Skeletal muscle cell (primary cell): ENCODE measurements at places on chromosomes 6 and 20.
A peak's percentile ranks its signal among the peaks of the same experiment; 100 is the strongest.

DNA sequence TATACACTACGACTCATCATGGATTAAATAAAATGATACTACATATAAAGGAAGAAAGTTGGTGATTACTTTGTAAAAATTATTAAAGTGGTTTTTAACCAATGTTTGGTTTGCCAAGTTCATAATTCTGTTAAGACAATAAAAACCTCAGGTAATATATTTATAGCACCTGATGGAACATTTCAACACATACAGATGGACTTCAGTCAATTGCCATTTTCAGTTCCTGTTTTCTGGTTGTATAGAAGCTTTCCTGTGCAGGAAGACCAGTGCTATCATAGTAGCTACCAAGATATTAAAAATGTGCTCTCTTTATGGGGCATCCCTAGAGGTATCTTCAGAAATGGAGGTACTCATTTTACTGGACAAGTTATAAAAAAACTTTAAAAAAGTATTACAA is 1686.4 kb downstream of the GRIK2 start:
- DNase-seq: no peak

- DNase-seq: peak; percentile 70
Observed at GRCh38 chr6:24919056-24919892, 16.5 kb downstream of the RIPOR2 start.

GRCh38 chr6:156508126-156508525 is 269.1 kb upstream of the ARID1B start:
- no peak for DNase-seq

DNA sequence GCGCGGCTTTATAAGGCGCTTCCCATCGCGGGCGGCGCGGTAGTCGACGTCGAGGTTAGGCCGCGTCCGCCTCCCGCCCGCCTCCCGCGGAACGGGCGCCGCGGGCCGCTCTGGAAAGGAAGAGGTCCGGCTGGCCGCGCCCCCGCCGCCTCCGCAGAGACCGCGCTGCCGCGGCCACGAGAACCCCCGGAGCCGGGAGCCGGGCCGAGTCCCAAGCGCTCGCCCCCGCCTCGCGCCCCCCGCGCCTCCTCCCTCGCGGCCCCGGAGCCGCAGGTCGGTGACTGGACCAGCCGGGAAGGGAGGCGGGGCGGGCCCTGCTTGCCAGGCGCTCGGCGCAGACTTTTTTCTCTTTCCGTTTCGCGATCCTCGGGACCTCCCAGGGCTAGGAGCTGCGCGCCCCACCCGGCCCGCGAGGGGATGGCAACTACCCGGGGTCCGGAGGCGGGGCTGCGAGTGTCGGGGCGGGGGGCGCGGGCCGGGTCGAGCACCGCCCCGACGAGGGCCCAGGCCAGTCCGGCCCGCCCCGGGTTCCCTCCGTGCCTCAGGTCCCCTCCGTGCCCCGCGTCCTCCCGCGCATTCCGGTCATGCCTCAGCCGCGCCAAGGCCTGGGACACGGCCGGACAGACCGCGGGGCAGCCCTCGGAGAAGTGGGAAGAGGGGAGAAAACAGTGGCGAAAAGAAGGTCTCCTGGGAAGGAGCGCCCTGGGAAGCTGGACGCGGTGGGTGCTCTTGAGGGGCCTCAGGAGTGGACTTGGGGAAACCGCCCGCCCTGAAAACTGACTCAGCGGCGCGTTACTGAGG is 417 bp upstream of the PXDC1 start:
- peak; percentile 84 for DNase-seq

- DNase-seq: no peak
Observed at GRCh38 chr6:44002593-44003344, 124.5 kb downstream of the MRPL14 start.

DNA sequence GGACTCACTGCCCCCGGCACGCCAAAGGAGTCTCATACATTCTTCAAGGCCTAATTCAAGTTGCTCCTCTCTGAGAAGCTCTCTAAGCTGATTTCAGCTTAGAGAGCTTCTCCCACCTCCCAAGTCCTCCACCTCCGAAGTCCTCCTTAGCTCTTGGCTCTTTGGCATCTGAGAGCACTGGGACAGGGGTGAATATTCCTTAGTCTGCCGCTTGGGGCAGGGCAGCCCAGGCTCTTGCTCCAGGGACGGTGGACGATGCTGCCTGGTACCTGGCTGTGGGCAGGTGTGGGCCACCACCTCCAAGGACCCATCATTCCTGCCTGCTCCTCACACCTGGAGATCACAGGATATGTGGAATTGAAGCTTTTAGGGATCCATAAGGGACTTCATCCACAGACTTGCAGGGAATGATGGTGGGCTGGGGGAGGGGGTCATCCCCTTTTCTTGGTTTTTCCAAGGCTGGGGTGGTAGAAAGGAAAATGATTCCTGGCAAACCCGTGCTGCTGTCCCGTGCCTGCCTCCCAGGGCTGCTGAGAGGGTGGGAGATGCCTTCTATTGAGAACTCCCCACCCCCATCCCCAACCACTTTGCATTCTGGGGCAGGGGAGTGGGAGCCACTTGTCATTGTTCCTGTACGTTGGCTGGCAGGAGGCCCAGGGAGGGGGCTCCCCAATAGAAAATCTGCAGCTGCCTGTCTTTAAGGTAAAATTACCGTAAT is 57.4 kb downstream of the ARHGAP40 start:
- no peak for DNase-seq

DNA sequence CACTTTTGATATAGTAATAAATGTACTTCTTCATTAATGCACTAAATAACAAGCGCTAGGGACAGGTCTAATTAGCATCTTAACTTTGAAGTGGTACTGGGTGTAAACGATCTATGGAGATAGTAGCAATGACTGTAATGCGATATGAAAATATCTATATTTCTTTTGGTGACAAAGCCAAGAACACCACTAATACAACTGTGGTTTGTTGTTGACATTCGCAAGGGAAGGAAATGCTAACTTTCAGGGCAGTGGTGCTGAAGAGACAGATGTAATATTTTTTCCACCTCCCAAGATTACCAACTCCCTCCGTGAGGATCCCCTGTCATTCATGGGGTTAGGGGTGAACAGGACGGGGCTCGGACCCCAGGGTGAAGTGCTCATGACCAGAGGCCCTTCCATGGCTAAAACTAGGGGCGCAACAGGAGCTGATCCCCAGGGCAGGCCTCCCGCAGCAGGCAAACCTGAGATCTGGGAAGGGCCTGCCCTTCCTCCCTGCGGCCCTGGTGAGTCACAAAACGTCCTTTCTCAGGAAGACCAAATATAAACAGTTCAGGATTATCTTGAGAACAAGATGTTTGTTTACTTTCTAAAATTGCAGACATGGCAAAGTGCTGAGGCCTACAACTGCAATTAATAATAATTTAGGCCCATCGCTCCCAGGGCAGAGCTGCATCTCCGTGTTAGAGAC is 65.0 kb upstream of the TOX2 start:
- DNase-seq: peak; percentile 37
